ENCODE measurements at places on chromosomes 3 and 15.

DNA sequence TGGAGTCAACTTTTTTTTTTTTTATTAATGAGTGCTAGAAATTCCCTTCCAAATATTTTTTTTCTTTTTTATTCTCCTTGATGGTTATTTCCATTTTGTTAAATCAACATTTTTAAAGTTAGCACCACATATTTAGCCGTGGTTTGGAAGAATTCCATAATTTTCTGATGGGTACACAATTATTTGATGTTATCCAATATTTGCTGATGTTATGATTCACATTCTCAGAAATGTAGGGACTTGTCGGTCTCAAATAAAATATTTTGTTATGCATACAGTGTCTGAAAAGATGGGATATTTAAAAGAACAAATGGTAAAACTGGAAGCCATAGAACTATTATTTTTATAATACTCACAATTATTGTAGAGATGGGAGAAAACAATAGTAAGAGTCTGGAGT is 911.5 kb upstream of the GBE1 start:
- DNase-seq: no peak

DNA sequence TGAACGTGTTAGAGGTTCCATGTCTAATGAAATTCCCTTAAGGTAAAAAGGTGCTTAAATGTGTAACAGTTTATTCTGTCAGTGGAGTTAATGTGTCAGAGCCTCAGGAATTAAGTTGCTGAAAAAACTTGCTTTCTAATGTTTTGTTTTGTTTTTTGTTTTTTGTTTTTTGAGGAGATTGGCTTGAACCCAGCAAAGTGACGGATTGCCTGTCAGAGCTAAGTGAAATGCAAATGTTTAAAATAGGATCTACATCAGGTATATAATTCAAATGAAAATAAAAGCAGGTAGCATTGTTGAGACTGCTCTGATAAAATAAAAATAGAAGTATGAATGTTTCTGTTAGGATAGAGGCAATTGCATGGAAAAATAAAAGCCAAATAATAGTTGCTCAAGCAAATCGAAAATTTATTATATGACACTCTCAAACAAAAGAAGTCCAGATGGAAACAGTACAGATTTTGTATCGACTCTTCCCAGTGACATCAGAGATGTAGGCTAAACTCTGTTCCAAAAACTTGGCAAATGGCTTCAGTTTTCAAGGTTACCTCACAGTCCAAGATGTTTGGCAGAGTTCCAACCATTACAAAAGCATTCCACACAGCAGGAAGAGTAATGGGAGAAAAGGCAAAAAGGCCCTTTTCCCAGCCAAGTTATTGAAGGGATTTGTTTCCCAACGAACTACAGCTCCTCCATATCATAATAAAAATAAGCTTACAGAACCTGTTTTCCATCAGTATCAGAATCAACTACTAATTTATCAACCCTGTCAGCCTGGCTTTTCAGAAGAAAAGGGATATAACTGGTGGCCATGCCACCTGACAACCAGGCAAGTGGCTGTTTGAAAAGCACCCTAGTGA is 291.0 kb downstream of the TBL1XR1 start:
- DNase-seq: no peak

GRCh38 chr3:182046166-182046764 is 334.5 kb downstream of the SOX2 start:
- no peak for DNase-seq

DNA sequence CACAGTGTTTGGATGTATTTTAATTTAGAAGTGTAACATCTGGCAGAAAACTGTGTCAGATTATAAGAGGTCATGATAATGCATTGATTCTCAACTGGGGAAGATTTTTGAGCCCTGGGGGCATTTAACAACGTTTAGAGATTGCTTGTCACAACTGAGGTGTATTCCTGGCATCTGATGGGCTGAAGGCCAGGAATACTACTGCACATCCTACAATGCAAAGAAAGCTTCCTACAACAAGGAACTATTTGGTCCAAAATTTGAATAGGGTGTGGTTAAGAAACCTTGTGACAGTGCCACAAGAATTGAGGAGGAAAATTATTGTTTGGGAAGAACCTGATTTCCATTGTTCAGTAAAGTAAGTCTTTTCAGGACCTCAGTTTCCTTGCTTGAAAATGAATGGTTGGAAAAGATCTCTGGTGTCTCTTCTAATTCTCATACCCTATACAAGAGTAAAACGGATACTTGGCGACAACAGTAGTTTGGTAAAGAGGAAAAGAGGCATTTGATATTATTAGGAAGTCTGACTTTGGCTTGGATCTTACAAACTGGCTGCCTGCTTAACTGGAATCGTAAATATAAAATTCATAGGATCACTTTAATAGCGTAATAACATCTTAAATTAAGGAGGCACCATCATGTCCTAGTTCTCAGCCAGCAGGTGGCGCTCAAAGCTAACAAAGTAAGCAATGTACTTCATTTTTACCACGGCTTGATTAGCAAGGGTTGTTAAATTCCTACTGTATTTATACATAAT is 4.3 kb downstream of the DAZL start:
- DNase-seq: peak; percentile 94

DNA sequence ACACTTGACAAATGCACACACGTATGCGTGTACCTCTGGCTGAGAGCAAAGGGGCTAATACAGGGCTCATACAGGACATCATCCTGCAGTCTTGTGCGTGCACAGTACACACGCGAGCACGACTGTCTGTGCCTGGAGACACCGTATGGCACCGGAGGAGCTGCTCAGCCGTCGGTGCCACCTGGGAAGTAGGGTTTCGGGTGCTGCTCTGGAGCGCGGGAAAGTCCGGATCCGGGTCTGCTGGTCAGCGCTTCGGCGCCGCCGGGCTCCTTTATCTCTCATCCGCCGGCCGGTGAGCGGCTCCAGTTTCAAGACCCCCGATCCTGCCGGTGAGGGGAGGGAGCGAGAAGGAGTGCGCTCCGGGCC is 9.3 kb downstream of the FOXL2 start:
- DNase-seq: no peak

DNA sequence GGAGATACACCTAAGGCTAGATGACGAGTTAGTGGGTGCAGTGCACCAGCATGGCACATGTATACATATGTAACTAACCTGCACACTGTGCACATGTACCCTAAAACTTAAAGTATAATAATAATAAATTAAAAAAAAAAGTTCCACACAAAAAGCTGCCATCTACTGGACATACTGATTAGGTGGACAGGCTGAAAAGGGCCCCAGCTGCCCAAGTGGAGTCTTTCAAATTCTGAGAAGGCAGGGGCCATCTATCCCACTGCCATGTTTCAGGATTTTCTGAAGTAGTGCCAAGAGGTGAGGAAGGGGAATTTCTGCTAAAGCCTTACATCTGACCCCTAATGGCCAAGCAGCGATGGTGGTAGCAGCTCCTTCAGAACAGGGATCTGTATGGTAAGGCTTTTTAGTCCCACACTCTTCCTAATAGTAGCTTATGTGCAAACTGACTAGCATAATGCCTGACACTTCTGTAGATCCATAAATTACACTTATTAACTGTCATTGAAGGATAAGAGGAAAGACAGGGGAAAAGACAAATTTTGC is 7.7 kb downstream of the FSTL1 start:
- no peak for DNase-seq

Data from omental fat pad (tissue), 4 donors.